ENCODE measurements at places on chromosomes 5 and 9.

DNA sequence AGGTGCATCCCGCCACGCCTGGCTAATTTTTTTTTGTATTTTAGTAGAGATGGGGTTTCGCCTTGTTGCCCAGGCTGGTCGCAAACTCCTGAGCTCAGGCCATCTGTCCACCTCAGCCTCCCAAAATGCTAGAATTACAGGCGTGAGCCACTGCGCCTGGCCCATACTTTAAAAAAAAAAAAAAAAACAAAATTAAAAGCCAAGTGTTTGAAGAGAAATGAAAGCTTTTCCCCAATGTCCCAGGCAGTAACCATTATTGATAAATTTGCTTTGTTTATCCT lies 9.5 kb downstream of the PRRC2B start:
- no peak for DNase-seq

DNA sequence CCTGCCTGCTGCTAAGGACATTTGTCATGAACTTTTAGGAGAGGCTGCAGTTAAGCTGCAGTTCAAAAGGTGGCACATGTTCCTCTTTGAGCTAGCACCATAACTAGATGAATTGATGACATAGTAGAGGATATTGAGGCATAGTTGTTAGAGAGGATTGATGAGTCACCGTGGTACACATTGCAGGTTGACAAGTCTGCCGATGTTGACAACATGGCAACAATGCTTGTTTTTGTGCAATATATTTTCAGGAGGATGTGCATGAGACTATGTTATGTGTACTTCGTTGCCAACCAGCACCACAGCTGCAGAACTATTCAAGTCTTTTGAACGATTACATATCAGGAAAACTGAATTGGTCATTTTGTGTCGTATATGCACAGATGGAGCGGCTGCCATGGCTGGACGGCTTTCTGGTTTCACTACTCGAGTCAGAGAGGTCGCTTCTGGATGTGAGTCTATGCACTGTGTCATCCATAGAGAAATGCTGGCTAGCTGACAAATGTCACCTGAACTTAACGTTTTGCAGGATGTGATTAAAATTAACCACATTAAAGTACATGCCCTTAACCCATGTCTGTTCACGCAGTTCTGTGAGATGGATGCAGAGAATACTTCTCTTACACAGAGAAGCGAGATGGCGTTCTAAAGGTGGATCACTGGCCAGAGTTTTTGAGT lies 24.2 kb downstream of the ANP32B start:
- DNase-seq = peak; percentile 27

- peak; percentile 71 for DNase-seq
Observed at GRCh38 chr9:70120834-70121510, 77.3 kb downstream of the MAMDC2 start.

GRCh38 chr9:115212125-115212605 lies 94.2 kb upstream of the TNC start:
- no peak for DNase-seq

DNA sequence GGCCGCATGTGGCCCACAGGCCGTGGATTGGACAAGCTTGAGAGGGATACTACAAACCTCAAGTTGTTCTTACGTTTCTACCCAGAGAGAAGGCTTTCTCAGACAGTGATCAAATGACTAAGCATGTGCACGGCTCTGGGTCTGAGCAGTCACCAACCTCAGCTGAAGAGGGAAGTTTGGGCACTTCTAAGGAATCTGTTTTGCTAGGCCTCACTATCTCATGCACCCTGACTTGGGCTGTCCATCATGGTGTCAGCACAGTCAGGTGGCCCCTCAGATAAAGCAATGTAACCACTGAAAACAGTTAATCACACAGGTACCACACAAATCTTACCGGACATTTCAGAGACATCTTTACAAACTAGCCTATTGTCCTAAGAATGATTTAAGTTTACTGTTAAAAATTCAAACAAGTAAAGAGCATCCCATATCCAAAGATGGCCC lies 24.6 kb downstream of the CSF2 start:
- peak; percentile 71 for DNase-seq

DNA sequence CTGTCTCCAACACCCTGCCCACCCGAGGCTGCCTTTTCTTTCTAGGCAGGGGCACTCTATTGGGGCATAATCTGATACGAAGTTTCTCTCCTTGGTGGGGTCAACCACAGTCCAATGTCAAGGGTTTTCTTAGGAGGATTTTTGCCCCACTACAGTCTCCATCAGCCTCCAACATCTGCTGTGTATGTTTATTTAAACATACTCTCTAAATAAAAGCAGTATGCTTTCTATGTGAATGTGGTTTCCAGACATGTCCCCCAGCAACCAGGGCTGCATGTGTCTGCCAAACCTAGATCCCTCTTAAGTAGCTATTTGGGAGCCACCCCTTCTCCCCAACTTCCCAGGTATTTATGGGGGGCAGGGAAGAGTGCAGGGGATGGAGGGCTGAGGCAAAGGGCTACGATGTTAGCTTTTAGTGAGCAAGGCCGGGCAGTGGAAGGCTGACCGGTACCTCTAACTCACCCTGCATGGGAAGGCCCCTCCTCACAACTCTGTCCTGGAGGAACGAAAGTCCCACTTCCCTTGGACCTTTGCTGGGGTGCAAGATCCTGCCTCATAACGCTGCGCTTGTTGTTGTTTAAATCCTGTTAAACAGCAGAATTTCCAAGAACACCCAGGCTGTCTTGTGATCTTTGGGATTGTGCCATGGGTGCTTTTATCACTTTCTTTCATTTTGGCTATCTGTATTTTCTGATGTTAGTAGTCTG lies 75.4 kb downstream of the NREP start:
- no peak for DNase-seq

- no peak for DNase-seq
Observed at GRCh38 chr9:130794923-130795495, 40.0 kb upstream of the ABL1 start.

- DNase-seq = peak; percentile 50
Observed at GRCh38 chr9:27528886-27529315, 713 bp downstream of the MOB3B start.

- no peak for DNase-seq
Observed at GRCh38 chr5:8729437-8729836, 816.4 kb downstream of the SEMA5A start.

DNA sequence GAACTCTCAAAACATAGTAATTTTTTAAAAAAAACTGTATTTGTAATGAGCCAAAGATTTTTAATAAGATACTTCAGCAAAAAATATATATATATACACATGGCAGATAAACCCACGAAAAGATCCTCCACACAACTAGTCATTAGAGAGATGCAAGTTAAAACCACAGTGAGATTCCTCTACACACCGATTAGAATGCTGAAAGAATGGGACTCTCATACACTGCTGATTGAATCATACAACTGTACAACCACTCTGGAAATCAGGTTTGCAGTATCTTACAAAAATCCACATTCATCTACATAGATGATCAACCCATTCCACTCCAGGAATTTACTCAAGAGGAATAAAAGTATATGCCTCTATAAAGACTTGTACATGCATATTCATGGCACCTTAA lies 43.7 kb downstream of the RASEF start:
- DNase-seq = no peak

GRCh38 chr5:79990205-79990597 lies 861 bp downstream of the MTX3 start:
- DNase-seq = peak; percentile 4

DNA sequence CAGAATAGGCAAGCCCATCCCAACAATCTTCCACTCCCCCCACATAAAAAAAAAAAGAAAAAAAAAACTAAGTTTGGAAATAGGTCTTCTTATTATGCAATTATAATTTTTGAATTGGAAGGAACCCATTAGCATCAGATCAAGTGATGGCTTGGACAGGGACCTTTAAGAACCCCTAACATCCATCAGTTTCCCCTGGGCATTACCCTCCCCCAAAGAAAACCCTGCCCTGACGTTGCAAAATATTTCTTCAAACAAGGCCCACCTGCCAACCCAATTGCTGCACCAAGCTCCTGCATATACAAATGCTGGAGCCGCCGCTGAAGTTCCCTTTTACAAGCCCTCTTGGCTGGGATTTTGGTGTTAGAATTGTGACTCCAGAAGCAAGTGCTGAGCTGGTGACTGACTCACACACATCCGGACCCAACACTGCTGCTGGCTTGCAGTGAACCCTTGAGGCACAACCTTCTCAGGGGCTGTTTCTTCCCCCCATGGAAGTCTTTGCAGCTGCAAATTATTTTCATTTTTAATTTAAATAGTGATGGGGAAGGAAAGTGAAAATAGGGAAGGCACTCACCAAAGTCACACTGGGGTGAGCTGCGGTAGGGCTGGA lies 56.1 kb upstream of the AFAP1L1 start:
- no peak for DNase-seq

GRCh38 chr9:93291536-93292287 lies 107.8 kb downstream of the WNK2 start:
- no peak for DNase-seq

- no peak for DNase-seq
Observed at GRCh38 chr9:128895556-128895955, 13.6 kb downstream of the LRRC8A start.

DNA sequence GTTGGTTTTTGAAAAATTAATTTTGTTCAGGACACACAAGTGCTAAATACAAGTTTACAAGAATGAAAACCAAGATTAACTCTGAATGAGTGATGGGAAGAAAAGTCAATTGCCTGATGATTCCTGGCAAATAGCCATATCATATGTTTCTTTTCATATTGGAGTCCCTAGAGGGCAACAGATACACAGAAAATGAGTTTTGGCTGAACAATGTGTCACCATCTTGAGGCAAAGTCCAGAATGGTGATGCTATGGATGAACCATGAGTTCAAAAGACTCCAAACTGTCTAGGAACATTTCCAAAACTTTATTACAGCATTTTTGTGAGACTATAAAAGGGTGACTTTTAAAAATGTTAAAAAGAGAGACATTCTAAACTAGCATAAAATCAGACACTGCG lies 382.9 kb downstream of the TMEM161B start:
- no peak for DNase-seq

GRCh38 chr9:37582548-37583157 lies 6.5 kb upstream of the FBXO10 start:
- peak; percentile 83 for DNase-seq

GRCh38 chr9:136177224-136177623 lies 27.7 kb downstream of the LHX3 start:
- DNase-seq = no peak

DNA sequence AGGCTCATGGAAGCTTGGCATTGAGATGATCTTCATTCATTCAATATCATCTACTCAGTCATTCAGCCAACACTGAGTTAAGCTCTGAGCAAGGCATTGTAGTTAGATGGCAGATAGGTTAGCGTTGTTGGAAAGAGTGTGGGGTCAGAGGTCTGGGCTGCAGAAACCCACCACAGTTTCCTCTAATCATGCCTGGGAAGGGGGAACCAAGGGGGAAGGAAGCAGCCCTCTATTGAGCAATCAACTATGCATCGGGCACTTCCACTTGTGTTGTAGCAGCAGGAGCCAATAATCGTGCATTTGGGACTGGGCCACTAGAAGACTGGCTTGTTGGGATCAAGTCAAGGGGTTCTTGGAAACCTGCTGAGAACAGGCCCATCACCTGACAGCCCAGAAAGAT lies 139.1 kb downstream of the PIP5K1B start:
- DNase-seq = peak; percentile 57

GRCh38 chr5:61245486-61245885 lies 83.2 kb upstream of the SMIM15 start:
- DNase-seq = no peak

GRCh38 chr5:56003179-56003578 lies 8.4 kb upstream of the IL6ST start:
- DNase-seq = no peak

GRCh38 chr9:89161221-89161620 lies 17.4 kb downstream of the SHC3 start:
- DNase-seq = no peak

DNA sequence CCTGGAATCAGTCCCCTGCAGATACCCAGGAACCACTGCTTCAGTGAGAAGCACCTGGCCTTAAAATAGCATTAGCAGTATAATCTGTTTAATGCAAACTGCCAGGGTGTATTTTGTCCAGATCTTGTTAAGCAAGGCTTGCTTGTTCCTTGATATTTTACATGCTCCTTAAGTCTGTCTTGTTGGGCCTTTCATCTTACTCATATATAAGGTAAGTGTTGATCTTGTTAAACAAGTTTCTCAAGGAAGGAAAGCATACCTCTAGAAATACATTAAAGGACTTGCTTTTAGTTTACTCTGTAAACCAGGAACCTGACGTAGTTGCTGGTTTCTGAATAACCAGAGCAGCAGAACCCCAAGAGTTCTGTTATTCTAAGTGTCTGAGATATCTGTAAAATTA lies 13.7 kb downstream of the HSPA4 start:
- no peak for DNase-seq

DNA sequence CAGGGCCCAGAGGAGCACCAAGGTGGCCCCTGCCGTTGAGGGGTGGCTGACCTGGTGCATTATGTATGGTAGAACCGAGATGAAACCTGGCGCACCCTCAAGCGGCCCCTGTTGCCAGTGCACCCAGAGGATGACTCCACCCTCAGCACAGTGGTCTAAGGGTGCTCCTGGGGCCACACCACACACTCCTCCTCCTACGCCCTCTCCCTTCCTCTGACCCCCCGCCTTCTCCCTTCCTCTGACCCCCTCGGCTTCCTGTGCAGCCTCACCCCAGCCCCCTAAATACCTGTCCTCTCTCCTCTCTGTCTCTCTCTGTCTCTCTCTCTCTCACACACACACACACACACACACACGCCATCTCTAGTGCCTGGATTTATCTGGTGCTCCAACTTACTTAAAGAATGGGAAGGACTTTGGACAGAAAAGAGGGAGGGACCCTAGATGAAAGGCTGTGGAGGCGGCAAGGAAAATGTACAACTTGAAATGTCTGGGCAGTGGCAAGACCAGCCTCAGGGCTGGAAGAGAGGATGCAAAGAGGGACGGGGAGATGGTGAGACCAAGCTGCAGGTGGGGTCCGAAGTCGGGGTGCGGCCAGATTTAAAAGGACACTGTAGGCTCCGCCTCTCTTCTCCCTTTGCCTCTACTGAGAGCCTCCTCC lies 18.2 kb upstream of the SLC30A5 start:
- DNase-seq = no peak

- peak; percentile 50 for DNase-seq
Observed at GRCh38 chr9:91995000-91995655, 45.1 kb upstream of the ROR2 start.

DNA sequence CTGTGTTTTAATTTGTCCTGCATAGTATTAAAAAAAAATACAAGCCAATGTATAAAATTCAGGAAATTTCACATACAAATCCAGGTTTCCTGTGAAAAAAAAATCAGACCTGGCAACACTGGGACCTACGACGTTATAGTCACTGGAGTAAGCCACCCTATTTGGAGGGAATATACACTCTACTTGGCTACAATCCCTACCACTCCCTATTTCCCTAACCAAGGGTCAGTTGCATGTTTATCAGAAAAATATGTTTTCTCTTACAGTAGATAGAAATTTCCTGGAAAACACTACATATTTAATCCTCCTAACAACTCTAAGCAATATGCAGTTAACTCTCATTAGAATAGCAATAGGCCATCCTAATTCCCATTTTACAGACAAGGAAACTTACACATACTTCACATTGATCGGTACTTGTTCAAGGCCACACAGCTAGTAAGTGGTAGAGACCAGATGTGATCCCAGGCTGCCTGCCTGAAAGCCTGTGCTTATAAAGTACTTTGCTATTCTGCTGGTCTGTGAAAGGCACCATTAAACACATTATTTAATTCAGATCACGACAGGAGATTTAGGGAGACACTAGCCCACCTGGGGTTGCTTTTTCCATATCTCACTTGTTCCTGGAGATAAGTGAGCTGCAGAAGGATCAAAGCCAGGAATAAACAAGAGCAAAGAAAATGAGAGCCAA lies 70.8 kb downstream of the MFAP3 start:
- DNase-seq = no peak

GRCh38 chr9:105246656-105247173 lies 2.3 kb downstream of the SLC44A1 start:
- peak; percentile 27 for DNase-seq

All from hematopoietic multipotent progenitor cell treated with erythropoietin and hydrocortisone succinate and interleukin-3 and kit ligand, for 6 days (in vitro differentiated cells).